ENCODE measurements at places on chromosomes 3 and 15. TPM values are rescaled to one million over a fixed set of nuclear protein-coding genes. Genes with fewer than 3 reads are reported as not detected.

Gene CCR8
- total RNA-seq: not detected

DNA sequence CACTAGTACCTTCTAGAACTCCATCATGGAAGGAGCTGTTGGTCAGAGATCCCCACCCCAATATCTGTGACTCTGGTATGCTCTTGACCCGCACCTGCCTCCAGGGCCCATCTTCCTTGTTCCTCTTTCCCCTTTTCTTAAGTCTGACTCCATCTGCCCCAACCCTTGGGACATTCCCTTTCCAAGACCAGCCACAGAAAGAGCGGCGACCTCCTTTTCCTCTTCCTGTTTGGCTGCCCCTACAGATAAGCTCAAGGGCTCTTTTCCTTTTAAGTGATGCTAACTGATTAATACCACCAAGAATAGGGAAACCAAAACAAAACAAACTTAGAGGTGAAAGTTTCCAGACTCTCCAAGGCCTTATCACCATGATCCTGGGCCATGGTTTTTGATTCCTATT, 21.9 kb upstream of the ATP8B4 start:
- no peak for DNase-seq

- no peak for DNase-seq
Observed at GRCh38 chr3:112303764-112304325, 9.8 kb upstream of the SLC9C1 start.

DNA sequence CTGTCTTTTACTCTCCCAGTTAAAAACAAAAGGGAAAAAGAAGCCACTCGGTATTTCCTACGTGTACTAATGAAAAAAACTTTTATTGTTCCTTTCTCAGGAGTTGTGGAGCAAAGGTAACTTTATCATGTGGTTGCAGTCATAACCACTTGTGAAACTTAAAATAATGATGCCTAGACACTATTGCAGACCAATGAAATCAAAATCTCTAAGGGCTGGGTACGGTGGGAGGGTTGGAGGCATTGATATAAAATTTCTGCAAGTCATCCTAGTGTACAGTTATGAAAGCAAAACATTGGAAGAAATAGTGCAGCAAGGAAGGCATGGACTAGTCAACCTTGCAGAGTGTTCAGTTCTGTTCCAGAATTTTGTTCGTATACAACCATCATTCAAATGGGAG, 808.8 kb downstream of the TUSC7 start:
- DNase-seq: no peak

GRCh38 chr15:69679623-69680228, 227.1 kb downstream of the RPLP1 start:
- DNase-seq: no peak

Gene TIMP4
- total RNA-seq: 0.53 TPM

Gene ITIH1
- 1,331 TPM for total RNA-seq

Gene FAM107A
- 0.88 TPM for total RNA-seq

Gene EIF4E3
- total RNA-seq: 7.6 TPM

DNA sequence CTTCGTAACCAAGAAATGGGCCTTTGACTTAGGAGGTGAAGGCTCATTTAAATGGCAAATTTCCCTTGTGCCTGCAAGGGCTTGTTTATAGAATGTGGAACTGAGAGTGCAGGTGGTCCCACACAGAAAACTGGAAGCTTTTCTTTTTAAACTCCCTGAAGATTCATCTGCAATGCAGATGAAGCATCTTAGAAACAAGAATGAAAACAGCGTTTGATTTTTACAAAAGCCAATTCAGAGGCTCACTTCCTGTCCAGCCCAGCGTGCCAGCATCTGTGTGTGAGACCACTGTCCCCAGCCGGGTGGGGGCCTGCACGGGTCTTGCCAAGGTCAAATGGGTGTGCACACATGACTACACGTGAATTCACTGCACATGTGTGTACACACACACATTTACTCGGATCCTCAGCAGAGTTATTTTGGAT, 94.7 kb downstream of the LINGO1 start:
- no peak for DNase-seq

Gene SPTSSB
- total RNA-seq: 0.18 TPM

DNA sequence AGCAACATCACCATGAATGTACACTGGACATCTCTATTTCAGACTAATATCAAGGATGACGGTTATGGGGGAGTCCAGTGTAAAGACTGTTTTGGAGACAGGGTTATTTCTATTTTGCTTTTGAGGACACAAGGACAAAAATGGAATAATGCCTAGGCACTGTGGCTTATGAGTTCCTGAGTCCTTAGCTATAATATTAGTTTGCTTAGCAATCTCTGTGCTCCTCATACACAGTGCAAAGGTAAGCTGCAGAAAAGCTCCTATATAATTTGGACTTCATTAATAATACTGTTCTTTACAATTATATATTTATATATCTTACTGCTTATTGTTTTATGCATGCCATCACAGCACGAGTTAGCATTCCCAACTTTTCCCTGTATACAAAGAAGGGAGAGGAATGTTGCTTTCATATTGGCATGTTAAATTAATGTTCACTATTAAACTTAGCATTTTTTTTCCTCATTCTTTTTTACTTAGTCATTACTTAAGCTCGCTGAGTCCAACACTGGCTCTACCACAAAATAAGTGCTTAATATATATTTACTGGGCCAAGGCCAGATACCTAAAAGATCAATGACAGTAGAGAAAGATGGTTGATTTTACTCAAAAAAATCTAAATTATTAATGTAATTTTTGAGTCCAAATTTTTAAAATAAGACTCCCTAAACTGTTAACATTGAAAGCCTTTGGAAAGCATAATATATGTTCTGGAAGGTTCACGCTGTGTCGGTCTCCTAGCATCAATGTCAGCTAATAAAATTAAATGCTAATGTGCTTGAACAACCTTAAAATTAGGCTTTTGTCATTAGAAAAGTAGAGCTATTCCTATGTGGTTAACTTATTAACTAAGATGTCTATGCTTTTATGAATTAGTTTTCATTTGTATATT, 13.8 kb downstream of the THBS1 start:
- no peak for DNase-seq

Gene ISLR2
- total RNA-seq: 0.30 TPM

Gene VGLL4
- 13.8 TPM for total RNA-seq

GRCh38 chr3:84318273-84318809, 640.4 kb upstream of the CADM2 start:
- DNase-seq: no peak

Gene GOLGA6L7
- not detected for total RNA-seq

GRCh38 chr3:66803206-66803605, 194.9 kb upstream of the KBTBD8 start:
- DNase-seq: no peak

GRCh38 chr3:183493296-183494045, 62.0 kb downstream of the KLHL6 start:
- DNase-seq: peak; percentile 15

DNA sequence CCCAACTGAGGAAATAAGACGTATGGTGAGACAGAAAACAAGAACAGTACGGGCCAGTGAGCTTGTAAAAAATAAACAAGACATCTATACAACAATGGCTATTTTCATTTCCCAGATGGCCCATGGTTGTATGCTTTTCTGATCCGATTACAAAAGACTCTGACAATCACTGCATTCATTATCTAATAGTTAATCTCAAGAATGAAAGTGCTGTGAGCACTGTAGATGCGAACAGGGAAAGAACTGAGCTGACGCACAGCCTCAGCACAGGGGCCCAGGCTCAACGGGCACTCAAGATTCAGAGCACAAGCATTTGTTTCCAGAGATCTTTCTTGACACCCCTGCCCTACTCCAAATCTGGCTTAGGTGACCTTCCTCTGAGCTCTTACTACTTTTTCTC, 6.9 kb downstream of the MTMR10 start:
- no peak for DNase-seq

DNA sequence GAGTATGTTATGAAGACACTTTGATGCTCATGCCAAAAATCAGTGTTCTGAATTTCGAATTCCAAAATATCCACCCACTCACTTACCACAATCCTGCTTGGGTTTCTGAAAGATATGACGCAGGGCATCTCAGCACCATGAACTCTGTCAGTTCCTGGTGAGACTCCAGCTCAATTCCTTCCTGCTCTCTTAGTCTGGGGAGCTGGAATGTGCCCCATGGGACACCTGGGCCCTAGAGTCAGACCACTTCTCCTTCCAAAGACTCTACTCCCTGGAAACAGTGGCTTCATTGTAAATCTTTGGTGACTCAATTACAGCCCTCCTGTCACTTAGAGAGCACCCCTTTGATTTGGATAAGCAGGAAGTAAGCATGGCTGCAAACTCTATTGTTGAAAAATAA, 50.5 kb downstream of the CD86 start:
- DNase-seq: no peak

DNA sequence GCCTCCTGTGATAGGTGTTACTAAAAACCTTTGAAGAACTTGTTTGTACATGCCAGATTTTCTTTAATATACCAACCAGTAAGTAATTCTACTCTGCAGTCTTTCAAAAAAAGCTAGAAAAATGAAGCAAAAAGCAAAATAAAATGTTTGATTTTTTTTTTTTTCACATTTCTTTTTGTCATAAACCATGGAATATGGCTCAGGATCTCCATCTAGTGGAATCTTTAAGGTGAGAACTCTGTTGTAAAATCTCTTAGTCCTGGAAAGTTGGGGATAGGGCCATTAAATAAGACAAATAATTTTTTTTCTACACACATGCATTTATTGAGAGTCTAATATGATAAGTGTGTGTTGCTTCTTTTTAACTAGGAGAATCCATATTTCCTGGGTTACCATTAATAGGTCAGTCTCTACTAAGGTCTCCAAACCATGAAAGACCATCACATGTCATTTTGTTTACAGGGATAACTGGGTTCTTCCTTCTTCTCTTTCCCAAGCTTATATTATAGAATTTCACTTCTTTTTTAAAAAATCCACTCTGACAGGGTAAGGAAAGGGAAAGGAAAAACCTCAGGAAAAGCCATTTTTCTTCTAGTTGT, 84.6 kb downstream of the SLC9A9 start:
- no peak for DNase-seq

GRCh38 chr15:53400986-53401385, 358.5 kb downstream of the WDR72 start:
- DNase-seq: no peak

GRCh38 chr15:71820127-71820526, 9.8 kb downstream of the NR2E3 start:
- no peak for DNase-seq

DNA sequence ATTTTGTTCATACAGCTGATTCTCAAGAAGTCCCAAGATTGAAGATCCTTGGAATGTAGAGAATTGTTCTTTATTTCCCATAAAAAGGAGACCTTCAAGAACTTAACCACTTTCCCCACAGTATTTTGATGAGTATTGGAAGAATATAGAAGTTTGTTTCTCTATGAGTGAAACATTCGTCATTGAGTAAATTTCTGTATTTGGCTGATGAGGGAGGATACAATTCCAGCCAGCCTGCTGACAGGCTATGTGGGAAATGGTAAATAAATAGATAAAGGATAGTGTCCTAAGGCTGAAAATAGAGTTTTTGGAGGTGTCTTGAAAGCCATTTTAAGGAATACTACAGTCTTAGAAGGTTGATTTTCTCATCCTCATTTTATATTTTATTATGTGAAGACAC, 1076.1 kb downstream of the ROBO2 start:
- DNase-seq: no peak

Gene ARL14
- total RNA-seq: not detected

DNA sequence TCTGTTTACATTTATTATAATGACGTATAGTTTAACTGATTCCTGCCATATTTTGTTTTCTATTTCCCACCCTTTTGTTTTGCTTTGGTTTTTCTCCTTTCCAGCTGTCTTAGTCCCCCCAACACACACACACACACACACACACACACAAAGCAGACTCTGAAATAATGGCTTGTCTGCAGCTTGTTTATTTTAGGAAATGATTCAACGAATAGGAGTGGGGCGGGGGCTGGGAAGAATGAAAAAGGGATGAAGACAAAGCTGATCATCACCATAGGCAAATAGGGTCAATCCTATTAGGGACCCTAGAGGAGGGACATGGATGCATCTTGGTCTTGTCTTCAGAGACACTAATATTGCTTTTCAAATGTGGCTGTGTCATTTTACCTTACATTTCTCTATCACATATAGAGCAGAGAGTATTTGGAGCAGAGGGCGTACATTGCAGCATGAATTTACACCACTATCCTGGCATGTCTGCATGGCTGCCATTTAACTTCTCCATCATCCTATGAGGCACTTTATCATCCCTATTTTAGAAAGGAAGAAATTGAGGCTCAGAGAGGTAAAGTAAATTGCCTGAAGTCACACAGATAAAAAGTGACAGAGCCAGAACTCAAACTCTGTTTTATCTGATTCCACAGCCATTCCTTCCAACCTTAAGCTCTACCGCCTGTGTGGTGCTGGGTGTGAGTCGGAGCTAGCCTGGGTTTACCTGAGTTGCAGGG, 147.2 kb upstream of the TPM1 start:
- DNase-seq: no peak

Gene TRIM59
- 0.25 TPM for total RNA-seq

GRCh38 chr3:3086239-3086638, 23.9 kb downstream of the IL5RA start:
- no peak for DNase-seq

DNA sequence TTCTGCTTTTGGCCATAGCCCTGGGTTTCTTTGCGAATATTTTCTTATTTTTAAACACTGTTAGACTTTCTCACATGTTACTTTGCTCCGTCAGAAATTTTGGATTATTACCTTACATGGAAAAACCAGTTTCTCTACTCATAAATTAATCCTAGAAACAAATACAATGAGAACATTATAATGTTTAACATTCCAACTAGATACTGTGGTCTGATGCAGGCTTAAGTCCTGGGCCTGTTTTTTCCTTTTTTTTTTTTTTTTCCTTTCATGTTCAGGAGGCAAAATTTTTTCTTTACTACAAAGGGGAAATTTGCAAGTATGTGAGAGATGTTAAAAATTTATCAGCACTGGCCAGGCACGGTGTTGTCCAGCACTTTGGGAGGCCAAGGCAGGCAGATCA, 28.9 kb downstream of the POPDC2 start:
- no peak for DNase-seq

Gene SEMA3G
- total RNA-seq: 0.93 TPM

DNA sequence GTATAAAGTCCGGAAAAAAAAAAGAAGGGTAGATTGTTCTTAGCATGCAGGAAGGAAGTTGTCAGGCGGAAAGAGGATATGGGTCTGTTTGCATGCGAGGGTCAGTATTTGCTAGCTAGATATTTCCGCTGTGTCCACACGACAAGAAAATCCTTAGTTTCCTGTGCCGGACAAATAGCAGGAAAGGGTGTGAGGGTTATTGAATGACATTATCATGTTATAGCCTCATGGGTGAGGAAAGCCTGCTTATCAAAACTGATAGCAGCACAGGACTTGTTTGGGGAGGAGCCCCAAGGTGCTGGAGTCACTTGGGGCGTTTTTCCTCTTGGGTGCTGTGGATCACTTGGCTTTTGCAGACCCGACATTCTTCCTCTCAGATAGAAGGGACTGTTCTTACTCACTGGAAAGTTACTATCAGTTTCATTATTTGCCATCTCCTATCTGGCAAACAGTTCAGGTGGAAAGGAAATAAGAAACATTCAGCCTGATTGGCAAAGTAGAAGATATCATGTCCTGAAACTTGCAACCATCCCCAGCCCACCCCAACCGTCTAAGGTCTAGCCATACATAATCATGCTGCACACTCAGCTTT, 127.2 kb upstream of the DPH6 start:
- no peak for DNase-seq

Gene CHRNA7
- total RNA-seq: not detected

GRCh38 chr15:28058082-28058481, 41.0 kb downstream of the OCA2 start:
- no peak for DNase-seq

- no peak for DNase-seq
Observed at GRCh38 chr3:11648735-11649134, 5.0 kb upstream of the VGLL4 start.

All from left lobe of liver (tissue), 2 donors.